ENCODE measurements at places on chromosomes 12 and 14.

GRCh38 chr14:38442208-38442607 lies 186.3 kb upstream of the CLEC14A start:
- DNase-seq = no peak

- DNase-seq = no peak
These were observed 101.7 kb downstream of the CIT start for GRCh38 chr12:119775246-119775895.

GRCh38 chr12:10900530-10900929 lies 8.8 kb downstream of the TAS2R13 start:
- no peak for DNase-seq

GRCh38 chr14:94087891-94088290 lies 6.8 kb downstream of the IFI27L1 start:
- DNase-seq = no peak

DNA sequence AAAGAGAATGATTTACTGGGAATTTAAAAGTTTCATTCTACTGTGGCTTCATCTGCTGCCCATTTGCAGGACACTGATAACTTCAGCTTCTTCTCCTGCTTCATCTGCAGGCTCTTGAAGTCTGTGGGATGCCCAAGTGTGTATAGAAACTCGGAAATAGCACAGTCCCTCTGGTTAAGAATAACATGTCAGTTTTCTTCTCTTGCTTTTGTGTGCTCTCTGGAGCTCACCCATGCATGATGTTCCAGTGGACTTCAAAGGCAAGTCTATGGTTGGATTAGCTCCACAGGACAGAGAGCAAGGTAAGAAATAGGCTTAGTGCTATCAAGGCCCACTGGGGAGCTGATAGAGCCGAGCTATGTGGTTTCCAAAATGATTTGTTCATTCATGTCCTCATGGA lies 13.7 kb downstream of the RMST start:
- no peak for DNase-seq

DNA sequence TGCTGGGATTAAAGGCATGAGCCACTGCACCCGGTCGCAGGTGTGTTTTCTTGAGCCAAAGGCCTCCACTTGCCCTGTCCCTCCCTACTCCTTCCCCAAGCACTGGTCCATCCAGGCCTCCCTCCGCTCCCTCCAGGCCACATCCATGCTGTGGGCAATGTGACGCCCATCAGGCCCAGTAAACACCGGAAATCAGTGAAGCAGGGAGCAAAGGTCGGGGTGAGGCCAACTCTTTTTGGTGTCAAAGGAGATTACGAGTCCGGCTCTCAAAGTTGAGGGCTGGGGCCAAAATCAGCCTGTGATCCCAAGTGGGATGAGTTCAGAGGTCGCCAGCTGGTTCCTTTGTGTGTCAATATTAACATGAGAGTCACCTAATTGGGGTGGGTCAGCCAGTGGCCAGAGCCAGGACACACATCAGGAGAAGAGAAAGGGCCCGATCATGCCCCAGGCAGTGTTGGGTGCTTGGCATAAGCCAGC lies 195.7 kb downstream of the RBM19 start:
- DNase-seq = no peak

DNA sequence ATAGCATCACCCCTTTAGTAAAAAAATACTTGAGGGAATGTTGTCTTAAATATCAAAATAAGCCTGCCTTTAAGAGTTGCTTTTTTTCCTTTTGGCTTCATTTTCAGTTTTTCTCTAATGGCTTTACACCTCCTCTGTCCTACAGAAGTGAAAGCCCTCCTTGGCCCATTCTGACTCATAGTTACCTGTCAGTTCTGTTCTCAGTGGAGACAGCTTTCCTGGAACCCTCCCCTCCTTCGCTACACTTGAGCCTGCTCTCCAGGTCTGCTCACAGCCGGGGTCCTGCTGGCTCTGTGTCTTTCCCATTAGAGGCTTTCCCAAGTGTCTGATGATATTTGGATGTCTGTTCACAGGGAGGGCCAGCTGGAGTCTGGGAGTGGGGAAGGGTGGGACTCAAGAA lies 84.0 kb downstream of the PELI2 start:
- DNase-seq = no peak

GRCh38 chr12:79451978-79452377 lies 238.8 kb downstream of the PAWR start:
- no peak for DNase-seq

DNA sequence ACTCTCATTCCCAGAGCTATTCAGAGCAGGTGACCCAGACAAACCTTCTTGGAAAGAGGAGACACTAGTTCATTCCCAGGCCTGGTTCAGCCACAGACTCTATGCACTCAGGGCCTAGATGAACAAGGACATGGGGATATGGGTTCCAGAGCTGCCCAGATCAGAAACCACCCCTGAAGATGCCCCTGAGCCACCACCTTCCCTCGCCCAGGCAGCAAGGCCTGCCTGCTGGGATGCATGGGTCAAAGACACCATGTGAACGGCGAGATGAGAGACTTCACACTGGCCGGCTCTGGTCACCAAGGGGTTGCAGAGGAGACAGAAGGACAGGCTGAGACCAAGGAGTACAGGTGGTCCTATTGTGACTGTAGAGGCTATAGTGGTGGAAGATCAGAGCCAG lies 4.1 kb downstream of the SERPINA12 start:
- DNase-seq = no peak

GRCh38 chr14:50955373-50956043 lies 11.2 kb upstream of the PYGL start:
- DNase-seq = peak; percentile 34

- DNase-seq = no peak
These were observed 1.1 kb upstream of the MTA1 start for GRCh38 chr14:105418269-105419194.

DNA sequence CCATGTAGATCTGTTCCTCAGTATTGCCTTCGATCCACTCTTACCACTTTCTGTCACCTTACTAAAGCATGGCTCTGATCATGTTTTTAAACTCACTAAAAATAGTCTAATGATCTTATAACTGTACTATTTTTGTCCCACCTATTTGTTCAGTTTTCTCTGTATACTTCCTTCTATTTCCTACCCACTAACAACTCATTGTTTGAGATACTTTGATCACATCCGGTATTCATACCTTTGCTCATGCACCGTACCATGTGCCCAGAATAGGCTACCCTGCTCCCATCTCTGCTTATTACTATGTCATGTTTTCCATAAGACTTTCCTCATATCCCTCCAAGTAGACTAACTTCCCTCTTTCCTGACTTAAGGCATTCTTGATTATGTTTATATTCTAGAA lies 128.6 kb downstream of the MED13L start:
- DNase-seq = no peak

DNA sequence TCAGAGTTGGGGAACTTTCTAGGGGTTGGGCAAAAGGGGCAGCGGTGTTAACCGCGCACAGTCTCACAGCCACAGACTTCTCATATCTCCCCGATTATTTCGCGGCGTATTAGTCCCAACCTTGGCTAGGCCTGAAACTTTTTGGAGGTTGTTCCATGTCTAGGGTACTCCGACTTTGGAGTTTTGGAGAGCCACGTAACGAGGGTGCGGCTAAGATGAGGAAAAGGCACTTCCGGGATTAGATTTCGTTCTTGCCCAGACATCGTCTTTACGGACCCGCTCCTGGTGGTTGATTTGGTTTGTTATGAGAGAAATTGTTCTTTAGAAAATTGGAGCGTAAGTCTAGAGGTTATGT lies 513 bp downstream of the CCNK start:
- no peak for DNase-seq

DNA sequence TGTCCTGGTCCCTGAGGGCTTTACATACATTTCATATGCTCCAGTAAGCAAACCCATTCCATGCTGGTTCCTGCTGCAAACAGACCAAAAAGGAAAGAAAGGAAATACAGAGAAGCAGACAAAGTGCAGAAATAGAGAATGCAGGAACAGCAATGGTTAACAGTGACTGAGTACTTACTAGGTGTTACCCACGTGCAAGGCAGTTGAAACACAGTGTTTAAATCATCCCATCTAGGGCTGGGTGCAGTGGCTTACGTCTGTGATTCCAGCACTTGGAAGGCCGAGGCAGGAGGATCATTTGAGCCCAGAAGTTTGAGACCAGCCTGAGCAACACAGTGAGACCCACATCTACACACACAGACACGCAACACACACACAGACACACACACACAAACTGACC lies 21.2 kb upstream of the NINJ2 start:
- DNase-seq = no peak

GRCh38 chr12:22459838-22460490 lies 84.4 kb downstream of the C2CD5 start:
- peak; percentile 29 for DNase-seq

DNA sequence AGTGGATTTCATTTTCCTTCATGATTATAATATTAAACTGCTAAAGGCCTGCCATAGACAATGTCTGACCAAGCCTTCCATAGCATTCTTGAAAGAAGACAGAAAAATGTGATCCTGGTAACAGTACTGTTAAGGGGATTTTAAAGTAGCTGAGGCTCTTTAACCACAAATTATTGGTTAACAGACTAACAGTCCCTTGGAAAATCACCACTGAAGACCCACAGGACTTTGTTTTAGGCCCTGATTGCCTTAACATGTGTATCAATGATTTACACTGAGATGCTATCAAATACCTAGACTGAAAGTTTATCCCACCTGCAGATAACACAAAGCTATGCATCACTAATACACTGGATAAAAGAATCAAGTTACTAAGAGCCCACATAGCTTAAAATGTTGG lies 6.0 kb downstream of the KRT79 start:
- no peak for DNase-seq
